ENCODE measurements at places on chromosomes 12 and 14.

- DNase-seq, result no peak
Observed at GRCh38 chr12:29907461-29907860, 123.7 kb upstream of the TMTC1 start.

DNA sequence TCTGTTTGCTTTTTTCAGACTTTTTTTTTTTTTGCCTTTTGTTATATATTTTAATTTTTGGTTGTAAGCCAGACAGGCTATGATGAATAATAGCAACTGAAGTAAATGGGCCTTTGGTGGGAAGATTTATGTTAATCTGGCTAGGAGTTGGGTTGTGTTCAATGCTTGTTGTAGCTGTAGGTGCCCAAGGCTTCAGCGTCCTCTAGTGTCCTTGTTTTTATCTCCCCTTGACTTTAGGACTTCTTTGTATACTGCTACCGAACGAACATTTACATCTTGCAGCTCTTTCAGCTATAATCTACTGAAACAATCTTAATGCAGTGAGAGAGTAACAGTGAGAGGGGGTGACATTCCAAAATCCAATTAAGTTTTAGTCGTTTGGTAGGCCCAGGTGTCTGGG lies 848.4 kb upstream of the FBXO33 start:
- DNase-seq, result no peak

DNA sequence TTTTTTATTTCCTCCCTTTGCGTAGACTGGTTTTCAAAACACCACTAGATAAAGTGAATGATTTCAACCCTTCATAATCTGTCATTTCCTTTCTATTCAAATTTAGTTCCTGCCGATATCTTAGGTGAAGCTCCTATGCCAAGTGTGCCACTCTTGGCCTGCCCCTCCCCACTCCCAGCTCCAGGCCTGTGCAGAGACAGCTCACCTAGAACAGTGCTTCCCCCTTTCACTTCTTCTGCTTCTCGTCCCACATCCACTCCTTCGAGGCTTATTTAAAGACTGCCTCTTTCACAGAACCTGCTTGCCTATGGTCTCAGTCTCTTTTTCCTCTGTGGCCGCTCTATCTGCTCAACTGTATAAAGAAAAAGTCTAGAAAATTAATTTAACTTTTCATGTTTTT lies 473.8 kb downstream of the RAD51B start:
- no peak for DNase-seq

- DNase-seq, result no peak
Observed at GRCh38 chr12:6965714-6966113, 4.8 kb downstream of the PHB2 start.

DNA sequence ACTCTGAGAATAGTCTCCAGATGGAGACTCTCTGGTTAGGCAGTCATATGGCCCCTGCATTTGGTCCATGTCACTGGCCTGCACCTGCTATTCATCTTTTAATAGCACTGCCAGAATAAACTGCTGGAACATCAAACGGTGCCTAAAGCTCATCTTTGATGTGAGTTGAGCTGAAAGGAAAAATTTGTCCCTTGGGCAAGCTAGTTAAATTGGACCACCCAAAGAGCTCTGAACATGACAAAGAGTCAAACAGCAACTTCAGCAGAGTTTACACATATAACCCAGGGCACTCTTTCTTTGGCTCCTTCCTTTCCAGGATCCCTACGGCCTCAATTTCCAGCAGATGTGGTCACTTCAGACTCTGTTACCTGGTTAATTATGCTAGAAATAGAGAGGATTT lies 269.9 kb downstream of the RPL10L start:
- DNase-seq, result no peak

DNA sequence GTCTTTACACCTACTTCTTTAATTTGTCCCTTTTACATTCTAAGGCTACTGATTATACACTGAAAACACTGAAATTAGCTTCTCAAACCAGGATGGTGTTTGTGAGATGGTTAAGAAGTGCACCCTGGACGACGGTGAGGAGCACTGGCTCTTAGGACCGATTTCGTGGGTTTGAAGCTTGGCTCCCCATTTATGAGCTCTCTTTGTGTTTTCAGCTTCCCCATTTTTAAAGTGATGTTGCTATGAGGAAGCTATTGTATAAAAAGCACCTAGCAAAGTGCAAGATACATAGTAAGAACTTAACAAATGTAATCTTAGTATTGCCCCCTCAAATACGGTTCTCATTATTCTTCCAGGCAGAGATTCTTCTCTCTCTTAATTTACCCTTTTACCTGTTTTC lies 4.7 kb downstream of the NFYB start:
- DNase-seq, result no peak

- DNase-seq, result no peak
Observed at GRCh38 chr14:56333359-56334292, 215.4 kb downstream of the PELI2 start.

DNA sequence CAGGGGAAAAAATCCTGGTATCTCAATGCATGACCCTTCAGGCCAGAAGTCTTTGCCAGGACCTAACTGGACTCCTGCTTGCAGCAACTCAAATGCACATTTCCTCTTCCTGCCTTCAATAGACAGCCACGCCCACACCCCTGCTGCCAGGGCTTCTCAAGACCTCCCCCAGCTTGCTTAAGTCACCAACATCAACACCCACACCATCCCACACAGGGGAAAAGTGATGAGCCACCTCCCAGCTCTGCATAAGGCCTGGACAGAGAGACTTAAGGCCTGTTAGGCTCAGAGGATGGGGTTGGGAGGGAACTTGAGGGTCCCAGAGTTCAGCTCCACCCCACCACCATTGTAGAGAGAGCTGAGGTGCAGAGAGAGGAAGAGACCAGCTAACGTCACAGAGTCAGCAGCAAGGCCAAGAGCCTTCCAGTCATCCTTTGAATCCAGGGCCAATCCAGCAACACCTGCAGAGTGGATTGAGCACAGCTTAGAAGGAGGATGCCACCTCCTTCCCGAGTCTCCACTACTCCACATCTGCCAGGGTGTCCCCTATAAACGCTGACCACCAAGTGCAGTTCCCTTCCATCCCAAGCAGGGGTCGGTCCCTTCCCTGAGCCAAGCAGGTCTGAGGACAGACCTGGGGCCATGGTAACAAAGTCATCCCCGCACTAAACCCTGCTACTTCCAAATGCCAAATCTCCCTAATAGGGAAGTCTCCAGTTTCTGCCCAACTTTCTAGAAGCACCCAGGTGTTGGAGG lies 50.0 kb downstream of the KDM2B start:
- peak; percentile 48 for DNase-seq

DNA sequence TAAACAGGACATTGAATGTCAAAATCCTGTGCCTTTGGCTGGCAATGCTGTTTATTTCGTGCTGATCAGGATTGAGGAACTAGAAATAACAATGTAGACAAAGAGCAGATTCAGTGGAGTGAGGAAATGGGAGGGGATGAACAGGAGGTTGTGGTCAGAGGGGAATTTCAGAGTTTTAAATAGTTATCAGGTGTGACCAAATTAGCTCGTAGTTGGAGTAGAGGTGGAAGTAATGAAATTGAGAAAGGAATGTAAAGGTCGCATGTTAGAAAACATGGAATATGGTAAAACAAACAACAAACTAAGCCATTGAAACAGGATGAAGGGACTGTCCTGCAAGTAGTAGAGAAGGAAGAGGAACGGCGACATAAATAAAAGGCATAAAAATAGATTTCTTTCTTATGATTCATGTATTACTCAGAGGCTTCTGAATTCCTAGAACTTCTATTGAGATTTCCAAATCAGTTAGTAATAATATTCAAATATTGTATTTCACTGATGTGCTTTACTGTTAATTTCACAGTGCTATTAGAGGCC lies 9.5 kb upstream of the SAV1 start:
- DNase-seq, result no peak

GRCh38 chr14:53796734-53797133 lies 159.9 kb downstream of the BMP4 start:
- DNase-seq, result no peak

DNA sequence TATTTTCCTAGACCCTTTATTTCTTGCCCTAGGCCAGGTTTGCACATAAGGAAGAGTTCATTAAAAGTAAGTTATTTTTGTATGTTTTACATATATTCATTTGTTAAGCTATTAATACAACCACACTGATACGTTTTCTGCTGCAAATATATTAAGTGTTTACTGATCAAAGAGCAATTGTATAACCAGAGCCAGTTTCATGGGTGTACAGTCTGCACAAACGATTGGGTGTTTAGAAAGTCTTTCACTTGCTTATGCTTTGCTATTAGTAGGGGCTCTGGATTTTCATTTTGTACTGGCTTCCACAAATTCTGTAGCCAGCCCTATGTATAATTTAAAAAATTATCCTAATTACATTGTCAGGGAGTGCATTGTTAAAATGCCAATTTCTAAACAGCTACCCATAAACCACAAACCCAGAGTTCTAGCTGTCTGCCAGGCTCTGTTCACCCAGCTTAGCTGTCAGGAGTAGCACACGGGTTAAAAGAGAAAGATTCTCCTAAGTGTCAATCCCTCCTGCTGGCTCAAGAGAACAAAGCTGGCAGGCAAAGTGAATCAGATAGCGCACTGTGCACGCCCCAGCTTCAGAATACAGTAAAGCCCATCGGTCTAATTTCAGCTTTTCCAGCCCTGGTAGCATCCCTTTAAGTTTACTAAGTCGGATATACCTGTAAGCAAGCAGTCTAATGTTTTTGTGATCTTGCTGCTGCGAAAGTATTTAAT lies 151.0 kb upstream of the LMO3 start:
- DNase-seq, result no peak

DNA sequence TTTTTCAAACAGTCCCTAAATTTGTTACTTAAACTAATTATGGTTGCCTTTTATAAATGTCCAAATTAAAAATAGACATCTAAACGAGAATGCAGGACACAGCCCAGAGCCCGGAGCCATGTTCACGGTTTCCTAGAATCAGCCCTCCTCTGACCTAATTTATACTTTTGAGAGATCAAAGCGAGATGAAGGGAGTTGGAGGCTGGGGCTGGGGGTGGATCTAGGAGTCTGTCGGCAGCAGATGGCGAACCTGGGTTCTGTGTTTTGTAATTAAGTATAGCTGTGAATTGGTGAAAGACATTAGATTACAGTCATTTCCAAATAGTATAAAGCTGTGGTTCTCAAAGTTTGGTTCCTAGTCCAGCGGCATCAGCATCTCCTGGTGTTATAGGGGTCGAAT lies 210.1 kb downstream of the SLC41A2 start:
- no peak for DNase-seq

DNA sequence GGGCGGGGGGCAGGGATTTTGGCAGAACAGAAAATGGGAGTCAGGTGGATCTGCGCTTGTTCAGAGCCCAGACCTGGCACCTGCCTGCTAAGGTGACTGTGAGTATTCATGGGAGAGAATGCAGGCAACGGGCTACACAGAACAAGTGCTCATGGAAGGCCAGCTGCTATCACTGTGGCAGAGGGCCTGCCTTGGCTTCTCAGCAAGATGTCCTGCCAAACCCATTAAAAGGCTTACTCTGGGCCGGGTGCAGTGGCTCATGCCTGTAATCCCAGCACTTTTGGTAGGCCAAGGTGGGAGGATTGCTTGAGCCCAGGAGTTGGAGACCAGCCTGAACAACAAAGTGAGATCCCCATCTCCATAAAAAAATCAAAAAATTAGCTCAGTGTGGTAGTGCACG lies 21.0 kb downstream of the DIO3 start:
- DNase-seq, result no peak

- DNase-seq, result peak; percentile 83
Observed at GRCh38 chr14:55411426-55412389, at the start of gene ATG14. TSS of gene ATG14 (minus strand) at chr14:55411830. CDS start at chr14:55411822, 8 bp downstream.

DNA sequence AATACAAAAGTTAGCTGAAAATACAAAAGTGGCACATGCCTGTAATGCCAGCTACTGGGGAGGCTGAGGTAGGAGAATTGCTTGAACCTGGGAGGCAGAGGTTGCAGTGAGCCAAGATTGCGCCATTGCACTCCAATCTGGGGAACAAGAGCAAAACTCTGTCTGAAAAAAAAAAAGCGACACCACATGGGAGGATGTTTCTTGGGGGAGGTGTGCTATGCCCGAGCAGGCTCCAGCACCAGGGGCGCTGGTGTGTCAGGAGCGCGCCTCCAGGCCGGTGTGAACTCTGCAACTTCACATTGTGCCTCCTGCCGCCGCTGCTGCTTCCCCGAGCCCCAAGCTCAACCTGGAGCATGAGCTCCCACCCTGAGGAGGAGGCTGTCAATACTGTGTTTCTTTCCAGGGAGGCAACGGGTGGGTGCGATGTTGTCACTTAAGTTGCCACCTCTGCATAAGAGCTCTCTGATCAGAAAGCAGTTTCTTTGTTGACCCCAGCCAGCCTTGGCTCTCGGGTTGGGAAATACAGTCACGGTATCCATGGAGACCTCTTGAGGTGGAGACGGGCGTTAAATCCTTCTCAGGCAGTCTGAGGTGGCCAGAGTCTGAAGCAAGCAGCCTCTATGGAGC lies 18.9 kb downstream of the DEGS2 start:
- DNase-seq, result peak; percentile 74

DNA sequence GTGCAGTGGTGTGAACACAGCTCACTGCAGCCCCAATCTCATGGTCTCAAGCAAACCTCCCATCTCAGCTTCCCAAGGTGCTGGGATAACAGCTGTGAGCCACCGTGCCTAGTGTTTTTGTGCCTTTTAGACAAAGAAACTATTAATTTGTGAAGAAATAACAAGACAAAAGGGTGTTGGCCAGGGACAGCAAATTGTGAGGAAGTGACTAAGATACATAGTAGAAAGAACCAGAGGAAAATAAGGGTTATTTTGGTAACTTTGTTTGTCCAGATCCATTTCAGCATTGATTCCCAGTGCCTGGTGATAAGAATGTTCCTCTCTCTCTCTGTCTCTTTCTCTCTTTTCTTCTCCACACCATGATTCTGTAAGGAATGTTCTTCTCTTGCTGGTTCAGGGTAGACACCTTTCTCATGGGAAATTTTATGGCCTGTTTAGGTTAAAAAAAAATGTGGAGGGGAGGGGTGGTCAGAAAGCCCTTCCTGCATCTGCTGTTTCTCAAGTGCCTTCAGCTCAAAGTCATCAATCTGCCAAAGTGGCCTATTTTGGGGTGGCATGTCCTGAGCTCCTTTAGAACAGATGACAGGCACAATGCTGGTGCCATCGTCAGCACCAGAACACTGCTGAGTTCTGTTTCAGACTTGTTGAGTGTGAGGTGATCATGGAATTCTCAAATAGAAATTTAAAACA lies 184.4 kb upstream of the EEA1 start:
- no peak for DNase-seq

GRCh38 chr12:76276499-76277151 lies 71.6 kb downstream of the BBS10 start:
- no peak for DNase-seq

DNA sequence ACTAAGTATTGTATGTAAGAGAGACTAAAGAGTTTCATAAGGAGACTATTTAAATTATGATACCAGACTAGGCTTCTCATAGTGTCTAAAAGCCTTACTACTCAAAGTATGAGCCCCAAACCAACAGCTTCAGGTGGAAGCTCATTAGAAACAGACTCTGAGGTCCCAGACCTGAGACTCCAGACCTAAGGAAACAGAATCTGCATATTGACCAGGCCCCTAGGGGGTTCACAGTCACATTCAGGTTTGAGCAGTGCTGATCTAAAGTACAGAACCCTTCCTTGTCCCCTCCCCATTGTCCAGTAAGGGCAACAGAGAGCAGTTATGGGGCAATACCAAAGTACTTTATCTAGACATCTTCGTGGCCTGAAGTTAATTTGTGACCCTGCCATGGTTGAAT lies 87.7 kb downstream of the SSPN start:
- no peak for DNase-seq
